Adrenal gland (tissue), 19 donors: ENCODE measurements at places on chromosomes 5 and 9.
A peak's percentile ranks its signal among the peaks of the same experiment; 100 is the strongest.

- DNase-seq: no peak
These were observed 279.4 kb downstream of the ARL15 start for GRCh38 chr5:54030981-54031380.

DNA sequence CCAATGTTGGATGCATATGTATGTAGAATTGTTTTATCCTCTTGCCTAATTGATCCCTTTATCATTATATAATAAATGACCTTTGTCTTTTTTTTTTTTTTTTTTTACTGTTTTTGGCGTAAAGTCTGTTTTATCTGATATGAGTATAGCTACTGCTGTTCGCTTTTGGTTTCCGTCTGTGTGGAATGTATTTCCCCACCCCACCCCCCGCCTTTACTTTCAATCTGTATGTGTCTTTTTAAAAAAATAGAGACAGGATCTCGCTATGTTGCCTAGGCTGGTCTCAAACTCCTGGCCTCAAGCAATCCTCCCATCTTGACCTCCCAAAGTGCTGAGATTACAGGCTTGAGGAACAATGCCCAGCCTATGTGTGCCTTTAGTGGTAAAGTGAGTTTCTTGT, 11.3 kb downstream of the AHRR start:
- DNase-seq: no peak

GRCh38 chr5:59795141-59795540, 98.4 kb downstream of the PDE4D start:
- DNase-seq: no peak

DNA sequence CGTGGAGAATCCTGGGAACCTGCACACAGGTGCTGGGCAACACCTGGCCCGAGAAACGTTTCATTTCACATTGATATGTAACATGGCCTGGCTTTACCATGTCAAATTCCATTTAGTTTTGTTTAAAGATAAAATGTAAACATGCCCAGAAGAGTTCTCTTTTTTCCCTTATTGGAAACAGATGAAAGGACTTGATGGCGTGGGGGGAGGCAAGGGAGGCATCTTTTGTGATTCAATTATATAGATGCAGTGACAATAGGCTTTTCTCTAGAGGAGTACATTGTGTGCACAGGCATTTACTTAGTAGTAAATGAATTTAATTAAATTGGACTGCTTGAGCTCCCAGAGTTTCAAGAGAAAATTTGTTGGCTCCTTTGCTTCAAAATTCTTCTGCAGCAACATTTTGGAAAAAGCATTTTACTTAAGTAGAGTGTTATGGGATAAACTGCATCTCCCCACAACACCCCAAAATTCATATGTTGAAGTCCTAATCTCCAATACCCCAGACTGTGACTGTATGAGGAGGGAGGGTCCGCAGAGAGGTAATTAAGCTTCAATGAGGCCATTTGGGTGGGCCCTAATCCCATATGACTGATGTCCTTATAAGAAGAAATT, 254.3 kb upstream of the NFIL3 start:
- no peak for DNase-seq

GRCh38 chr9:71763832-71764231, 4.5 kb downstream of the CEMIP2 start:
- no peak for DNase-seq

GRCh38 chr9:97109194-97109811, 70.4 kb upstream of the CTSV start:
- peak; percentile 52 for DNase-seq

DNA sequence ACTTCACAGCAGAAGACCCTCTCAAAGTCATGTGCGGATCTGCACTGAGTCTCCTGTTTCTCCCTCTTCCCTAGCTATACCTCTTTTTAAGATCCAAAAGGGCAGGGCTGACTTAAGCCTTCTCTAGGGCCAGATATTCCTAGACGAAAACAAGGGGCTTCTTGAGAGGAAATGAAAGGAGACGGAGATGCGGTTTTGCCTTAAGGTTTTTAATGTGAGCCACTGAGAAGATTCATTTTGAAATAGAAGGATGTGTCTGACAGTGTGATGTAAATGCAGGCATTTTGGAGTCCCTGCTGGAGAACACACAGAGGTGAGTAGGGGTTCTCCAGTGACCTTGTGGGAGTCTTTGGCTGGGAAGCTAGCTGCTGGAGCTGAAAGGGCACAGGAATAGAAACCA, 15.6 kb upstream of the IL12B start:
- DNase-seq: no peak

DNA sequence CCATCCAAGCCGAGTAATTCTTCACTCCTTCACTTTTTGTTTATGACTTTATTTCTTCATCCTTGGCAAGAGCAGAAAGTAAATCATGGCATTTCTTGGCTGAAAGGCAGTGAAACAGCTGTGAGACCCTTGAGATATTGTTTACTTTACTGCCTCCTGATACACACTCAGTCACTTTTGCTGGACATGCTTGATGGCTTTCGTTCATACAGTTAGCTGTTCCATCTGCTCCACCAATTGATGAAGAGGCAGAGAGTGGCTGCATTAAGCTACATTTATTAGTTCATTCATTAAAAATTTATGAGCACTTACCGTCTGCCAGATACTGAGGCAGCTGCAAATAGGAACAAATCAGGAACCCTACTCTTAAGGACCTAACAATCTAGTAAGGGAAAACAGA, 184.4 kb upstream of the OR13F1 start:
- DNase-seq: no peak

GRCh38 chr5:82595113-82595512, 317.0 kb upstream of the RPS23 start:
- no peak for DNase-seq

DNA sequence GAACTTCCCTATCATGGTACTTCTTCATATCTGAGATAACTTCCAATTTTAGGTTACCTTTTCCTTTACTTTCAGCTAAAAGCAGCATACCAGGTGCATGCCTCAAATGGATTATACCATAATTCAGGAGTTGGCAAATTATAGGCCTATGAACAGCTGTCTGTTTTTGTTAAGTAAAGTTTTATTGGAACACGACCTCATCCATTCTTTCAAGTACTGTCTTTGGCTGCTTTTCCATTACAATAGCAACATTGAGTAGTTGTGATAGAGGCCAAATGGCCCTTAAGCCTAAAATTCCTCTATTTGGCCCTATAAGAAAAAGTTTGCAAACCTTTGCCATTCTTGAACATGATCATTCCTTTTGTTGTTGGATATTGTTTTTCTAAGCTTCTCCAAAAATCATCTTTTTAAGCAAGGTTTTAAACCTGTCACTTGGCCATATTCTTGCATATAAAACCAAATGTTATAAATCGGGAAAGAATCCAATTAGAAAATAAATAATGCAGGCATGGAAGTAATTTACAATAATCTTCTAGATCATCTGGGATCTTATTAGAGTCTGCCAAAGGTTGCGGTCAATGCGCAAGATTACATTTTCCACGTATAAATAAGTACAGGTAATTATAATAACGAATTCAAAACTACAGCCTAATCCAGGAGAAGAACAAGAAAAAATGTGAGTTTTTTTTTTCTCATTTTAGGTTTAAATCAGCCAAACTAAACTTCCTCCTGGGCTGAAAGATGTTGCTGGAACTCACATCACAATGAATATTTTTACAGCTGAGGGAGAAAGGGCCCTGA, 226.5 kb upstream of the ANKRD55 start:
- no peak for DNase-seq

- no peak for DNase-seq
These were observed 174.2 kb downstream of the CACNA1B start for GRCh38 chr9:138051586-138052321.

GRCh38 chr5:153372425-153373129, 117.9 kb upstream of the GRIA1 start:
- no peak for DNase-seq

DNA sequence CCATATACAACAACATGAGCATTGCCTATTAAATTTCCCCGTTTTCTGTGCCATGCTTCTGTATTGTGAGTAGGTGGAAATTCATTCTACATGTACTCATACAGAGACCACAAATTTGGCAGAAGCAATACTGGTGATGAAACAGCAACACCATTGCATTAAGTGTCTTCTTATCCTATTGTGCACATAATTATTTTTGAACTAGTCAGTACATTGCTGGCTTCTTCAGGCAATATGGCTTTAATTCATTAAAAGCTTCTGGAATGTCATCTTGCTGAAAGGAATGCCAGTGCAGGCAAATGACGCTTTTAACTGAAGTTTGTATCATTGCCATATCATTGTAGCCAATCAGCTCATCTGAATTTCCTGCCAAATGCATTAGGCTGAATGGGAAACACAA, 82.6 kb downstream of the KIAA1958 start:
- DNase-seq: no peak

- DNase-seq: no peak
These were observed 85.1 kb downstream of the AMBP start for GRCh38 chr9:113992994-113993393.

GRCh38 chr5:148484651-148485050, 100.9 kb downstream of the FBXO38 start:
- DNase-seq: no peak

- DNase-seq: no peak
These were observed 1429.3 kb downstream of the EFNA5 start for GRCh38 chr5:106241409-106241808.

DNA sequence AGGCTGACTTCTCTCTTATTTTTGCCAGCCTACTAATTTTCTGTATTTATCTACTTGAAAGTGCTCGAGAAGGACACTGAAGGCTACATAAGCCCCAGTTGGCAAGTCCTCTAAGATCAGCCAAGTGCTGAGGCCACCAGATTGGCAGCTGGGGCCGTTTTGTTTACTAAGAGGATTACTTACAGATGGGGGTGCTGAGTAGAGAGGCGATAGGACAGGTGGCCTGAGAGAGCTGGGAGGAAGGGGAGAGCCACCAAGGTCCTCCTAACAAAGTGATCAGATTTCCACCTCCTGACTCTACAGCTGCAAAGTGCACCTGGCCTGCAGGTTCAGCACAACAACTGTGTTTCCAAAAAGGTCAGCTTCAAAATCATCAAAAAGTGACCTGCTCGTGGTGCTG, 32.9 kb downstream of the FRMD3 start:
- DNase-seq: no peak

- no peak for DNase-seq
These were observed 2.6 kb upstream of the SVEP1 start for GRCh38 chr9:110582156-110582555.

GRCh38 chr5:118806571-118806970, 181.8 kb downstream of the DTWD2 start:
- DNase-seq: no peak

GRCh38 chr9:73153793-73154227, 2.1 kb downstream of the ANXA1 start:
- DNase-seq: no peak

- DNase-seq: no peak
These were observed 15.9 kb upstream of the ABLIM3 start for GRCh38 chr5:149125386-149125891.

GRCh38 chr5:149317281-149318048, 27.8 kb upstream of the GRPEL2 start:
- no peak for DNase-seq

GRCh38 chr9:9747787-9748186, 865.0 kb downstream of the PTPRD start:
- no peak for DNase-seq

DNA sequence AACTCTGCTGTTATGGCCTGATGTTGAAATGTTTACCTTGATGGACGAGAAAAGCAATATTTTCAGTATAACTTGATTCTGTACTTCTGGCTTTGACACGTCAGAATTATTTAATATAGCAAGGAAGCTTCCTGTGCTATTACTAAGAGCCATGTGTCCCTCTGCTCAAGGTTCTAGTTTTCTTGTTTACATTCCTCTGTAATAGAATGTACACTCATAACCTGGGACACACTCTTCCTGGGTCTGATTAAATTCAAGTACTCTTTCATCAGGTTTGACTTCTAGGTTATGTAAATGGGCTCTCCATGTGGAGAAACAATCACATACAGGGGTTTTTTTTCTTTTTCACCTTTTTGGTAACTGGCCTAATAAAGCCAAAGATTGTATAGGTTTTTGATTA, 33.1 kb downstream of the GTF3C4 start:
- no peak for DNase-seq

GRCh38 chr5:139734539-139734916, 61.1 kb upstream of the PSD2 start:
- DNase-seq: no peak

- DNase-seq: no peak
These were observed 24.4 kb downstream of the NCS1 start for GRCh38 chr9:130196643-130197042.

- DNase-seq: no peak
These were observed 7.6 kb downstream of the INVS start for GRCh38 chr9:100106616-100107015.

- no peak for DNase-seq
These were observed 54.0 kb downstream of the SECISBP2 start for GRCh38 chr9:89372230-89372816.

- no peak for DNase-seq
These were observed 536.0 kb downstream of the GABRG2 start for GRCh38 chr5:162603443-162604070.

- no peak for DNase-seq
These were observed 129.6 kb upstream of the HMHB1 start for GRCh38 chr5:143682246-143682905.

- DNase-seq: no peak
These were observed 95.1 kb downstream of the BRINP1 start for GRCh38 chr9:119273984-119274665.

DNA sequence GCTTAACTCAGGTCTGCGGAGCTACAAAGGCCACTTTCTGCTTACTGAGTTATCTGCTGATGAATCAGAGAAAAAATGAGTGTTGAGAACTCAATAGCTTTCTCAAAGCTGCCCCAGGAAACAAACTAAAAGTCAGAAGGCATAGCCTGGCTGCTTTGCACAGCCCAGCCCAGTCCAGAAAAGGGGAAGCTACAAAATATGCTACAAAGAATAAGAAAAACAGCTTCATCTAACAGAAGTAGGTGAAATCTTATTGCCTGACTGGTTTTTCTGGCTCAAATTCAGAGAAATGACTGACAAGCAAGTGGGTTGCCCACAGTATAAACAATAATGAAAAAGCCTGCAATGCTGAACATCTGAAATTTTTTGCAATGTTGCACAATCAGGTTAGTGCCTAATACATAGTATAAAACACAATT, 156.2 kb downstream of the PPP2R2B start:
- DNase-seq: peak; percentile 19

GRCh38 chr9:71581101-71581500, 187.2 kb downstream of the CEMIP2 start:
- no peak for DNase-seq

DNA sequence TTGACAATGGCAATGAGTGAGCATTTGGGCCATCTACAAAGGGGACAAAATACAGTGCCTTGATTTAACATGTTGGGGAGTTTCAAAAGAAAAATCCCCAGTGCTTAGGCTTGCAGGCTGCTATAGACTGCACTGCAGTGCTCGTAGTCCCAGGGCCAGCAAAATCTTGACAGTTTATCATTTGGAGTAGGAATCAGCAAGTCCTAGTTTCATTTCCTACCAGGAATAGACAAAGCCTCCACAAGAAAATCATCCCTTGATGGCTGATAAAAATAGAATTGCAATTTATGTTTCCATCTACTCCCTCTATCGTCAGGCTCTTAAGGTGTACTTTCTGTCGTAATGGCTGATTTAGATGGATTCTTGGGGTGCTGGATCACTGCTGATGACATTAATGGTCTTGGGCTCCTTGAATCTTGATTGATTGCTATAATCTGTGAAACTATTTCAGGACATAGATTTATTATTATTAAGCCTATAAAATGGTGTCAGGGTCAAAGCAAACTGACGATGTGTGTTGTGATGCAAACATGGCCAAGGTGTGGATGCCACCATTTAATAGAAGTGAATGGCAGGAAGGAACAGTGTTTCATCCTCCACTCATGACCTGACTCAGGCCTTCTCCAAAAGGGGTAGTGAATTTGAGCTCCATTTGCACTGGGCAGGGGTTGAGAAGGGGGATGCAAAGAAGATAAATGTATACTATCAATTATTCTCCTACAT, 171.7 kb downstream of the PIK3R1 start:
- DNase-seq: no peak

- peak; percentile 54 for DNase-seq
These were observed 263.2 kb downstream of the DMAC1 start for GRCh38 chr9:7536310-7536939.
